ENCODE measurements at places on chromosomes 1 and 21. TPM values are rescaled to one million over a fixed set of nuclear protein-coding genes. Genes with fewer than 3 reads are reported as not detected.
A peak's percentile ranks its signal among the peaks of the same experiment; 100 is the strongest.

DNA sequence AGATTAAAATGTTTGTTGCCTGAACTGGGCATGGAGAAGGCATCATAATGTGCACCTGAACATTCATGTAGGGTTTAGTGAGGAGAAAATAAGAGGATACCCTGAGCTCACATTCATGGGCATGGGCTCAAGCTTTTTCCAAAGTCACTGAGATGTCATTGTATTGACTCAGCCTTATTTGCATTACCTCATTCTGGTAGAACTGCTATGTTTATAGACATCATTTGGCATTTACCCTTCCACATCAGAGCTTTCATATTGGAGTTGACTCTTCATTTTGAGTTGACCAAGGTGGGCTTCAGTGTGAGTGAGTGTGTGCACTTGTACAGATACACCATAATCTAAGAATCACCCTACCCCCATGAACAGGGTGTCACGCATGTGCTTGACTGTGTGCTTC, 143.2 kb downstream of the PBX1 start:
- DNase-seq = no peak

DNA sequence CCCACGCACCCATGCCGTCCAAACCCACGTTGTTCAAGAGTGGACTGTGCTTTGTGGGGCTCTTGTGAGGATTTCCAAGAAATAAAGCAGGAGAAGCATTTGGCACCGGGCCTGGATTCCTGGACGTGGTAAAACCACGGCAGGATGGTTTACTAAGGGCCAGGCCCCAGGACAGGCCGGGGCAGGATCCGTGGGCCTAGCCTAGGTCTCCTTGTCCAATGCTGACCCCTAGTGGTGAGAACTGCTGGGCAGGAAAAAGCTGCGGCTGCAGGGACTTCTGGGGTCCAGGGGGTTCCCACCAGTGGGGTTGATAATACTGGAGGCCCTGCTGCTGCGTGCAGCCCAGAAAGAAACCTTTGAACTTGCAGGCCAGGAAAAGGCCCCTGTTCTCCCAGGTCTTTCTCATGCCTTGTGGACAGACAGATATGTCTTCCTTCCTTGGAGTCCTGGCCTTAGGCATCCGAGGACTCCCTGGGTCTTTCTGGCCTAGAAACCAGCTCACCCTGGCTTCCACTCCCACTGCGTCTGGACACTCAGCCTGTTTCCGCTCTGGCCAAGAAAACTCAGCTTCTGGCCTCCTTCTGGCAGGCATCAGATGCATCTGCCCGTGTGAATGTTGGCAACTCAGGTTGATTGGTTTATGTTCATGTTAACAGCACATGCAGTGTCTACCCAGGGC, 106.9 kb upstream of the TMEM51 start:
- DNase-seq = peak; percentile 61

GRCh38 chr1:189619682-189620332, 857.9 kb downstream of the BRINP3 start:
- DNase-seq = no peak

DNA sequence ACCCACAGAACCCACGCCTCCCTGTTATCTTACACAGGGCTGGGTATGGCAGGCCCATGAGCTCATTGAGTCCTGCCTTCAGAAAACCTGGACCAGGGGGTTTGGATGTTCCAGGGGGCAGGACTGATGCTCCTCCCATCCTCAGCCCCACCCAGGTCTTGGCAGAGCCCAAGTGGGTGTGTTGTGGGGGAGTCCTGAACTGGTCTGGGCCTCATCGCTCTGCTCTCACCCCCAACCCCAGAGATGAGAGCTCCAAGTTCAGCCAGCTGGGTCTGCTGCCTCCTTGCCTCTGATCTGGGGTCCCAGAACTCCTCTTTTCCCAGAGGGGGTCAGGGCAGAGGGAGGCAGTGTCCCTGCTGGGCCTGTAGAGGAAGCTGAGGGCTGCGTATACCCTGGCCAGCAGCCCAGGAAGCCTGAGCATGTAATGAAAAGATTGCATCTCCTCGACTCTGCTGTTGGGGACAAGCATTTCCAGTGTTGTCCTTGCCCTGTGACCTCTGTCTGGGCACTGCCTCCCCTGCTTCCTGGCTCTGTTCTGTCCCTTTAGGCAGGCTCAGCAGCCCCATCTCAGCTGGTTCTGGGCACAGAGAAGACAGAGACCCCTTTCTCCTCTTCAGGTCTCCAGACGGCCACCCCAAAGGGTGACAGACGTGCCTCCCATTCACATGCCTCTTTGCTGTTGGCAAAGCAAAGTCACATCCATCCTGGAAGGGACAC, 54.7 kb upstream of the EPS8L3 start:
- no peak for DNase-seq

DNA sequence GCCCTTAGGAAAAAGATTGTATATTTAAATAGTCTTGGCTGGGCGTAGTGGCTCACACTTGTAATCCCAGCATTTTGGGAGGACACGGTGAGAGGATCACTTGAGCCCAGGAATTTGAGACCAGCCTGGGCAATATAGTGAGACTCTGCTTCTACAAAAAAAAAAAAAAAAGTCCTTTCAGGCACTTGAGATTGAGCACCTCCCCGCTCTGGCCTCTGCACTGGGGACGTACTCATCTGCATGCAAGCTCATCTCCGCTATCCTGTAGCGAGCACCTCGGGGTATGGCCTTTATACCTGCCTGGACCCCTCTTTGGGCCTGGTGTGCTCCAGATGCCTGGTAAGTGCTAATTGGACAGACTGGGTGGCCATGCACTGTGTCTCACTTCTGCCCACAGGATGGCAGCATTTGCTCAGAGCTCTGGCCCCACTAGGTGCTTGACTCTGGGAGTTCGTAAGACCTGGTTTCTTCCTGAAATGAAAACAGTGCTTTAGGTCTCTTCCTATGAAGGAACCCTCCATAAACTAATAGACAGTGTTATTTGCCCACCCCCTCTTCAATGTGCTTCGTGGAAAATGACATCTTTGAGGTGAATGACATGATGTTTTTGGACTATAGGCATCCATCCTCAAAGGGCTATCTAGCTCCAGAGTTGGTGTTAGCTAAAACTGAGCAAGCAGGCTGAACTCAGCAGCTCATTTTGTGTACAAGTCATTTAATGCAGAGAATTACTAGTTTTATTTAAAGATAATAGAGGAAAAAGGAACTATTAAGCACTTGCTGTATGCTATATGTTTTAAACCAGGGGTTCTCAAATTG, 61.7 kb upstream of the ADAR start:
- DNase-seq = peak; percentile 25

- no peak for DNase-seq
Observed at GRCh38 chr1:203985676-203986075, 87.2 kb upstream of the SOX13 start.

DNA sequence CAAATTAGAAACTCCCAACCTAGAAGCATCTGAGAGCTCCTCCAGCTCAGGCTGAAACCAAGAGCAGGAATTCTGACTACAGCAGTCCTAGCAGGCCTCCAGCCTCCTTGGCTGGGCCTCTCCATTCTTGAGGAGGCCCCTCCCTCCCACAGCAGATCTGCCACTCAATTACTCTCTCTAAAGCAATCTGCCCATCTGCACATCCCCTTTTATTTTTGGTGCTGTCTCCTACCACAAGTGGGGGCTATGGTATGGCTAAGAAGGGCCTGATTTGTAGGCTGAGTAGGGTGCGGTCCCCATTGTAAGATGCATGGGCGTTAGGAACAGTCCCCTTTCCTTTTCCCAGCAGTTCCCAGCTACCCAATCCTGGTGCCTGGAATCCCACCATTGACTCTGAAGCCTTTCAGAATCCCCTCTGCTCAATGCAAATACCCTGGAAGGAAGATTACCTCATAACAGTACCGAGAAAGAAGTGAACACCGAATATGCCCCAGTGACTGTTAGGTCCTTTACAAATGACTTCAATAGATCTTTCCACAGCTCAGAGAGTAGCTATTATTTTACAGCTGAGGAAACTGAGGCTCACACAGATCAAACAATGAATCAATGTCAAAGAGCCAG, 11.6 kb upstream of the TTC39A start:
- no peak for DNase-seq

DNA sequence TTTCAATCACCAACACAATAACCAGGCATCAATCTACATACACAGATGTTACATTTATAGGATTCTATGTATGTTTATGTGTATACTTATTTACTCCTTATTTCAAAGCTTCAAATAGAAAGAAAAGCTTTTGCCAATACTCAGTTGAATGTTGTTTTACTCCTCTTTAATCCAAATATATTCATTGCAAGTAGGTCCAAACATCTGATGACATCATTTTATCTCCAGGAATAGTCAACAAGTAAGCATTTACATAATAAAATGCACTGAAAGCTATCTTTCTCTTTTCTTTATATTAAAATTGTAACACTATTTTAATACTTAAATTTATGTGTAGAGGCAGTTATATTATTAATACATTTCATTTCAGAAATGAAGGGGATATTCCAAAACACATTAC, 380.5 kb downstream of the SMYD3 start:
- DNase-seq = no peak

- DNase-seq = no peak
Observed at GRCh38 chr1:184359909-184360308, 26.9 kb upstream of the C1orf21 start.

DNA sequence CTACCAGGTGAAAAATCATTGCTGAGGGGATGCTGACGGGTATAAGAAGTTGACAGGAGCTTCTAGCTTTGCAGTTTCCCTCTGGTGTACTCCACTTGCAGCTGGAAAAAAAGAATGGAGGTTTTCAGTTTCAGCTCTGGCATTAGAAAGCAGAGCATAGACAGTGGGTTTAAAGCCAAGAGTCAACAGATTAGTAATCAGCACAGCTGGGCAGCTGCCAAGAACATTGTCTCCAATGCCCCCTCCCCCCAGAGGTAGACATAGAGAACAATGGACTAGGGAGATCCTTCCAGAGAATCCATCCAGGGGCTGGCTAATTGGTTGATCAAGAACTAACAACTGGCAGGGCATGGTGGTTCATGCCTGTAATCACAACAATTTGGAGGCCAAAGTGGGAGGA, 10.1 kb upstream of the ZBTB8B start:
- DNase-seq = no peak

DNA sequence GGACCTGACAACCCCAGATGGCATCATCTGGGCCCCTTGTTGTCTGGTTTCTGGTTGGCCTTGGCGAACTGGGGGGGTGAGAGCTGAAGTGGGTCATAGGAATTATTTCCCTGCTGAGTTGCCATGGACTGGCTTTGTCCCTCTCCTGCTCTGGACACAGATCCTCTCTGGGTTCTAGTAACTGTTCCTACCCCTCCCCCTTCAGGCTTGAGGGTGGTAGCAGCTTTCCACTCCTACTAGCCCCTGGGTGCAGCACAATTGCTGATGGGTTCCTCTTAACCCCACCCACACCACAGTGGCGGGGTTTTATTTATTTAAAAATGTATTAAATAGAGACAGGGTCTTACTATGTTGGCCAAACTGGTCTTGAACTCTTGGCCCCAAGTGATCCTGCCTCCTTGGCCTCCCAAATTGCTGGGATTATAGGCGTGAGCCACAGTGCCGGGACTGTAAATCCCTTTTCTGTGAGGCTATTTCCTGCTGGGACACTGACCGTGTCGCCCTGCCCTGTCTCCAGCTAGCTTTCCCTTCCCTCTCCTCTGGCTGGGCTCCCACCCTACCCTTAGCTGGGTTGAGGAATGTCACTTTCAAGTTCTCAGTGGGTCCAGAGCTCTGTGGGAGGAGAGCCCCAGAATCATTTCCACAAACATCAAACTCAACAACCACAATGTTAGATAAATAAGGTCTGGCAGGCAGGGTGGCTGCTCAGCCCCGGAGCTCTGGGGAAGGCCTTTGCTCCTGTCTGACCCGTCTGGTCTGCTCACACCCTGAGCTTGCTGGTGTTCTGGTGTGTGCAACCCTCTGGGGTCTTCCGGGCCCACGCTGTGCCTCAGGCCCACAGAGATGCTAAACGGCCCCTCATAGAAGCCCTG, 112.7 kb upstream of the WNT4 start:
- DNase-seq = no peak

DNA sequence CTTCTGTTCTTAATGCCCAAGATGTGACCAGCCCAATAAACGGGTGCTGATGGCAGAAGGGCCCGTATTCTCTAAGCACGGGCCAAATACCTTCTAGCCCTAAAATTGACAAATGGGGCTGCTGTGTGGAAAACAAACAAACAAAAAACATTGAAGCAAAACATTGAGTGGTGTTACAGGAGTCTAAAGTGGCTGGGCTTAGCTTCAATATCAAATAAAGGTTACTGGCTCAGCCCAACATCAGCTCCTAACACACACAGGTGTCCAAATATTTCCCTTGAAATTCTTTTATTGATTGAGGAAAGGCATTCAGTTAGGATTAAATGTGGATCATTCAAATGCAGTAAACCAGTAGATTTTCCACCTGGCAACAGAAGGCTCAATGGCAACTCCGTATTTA, 13.3 kb upstream of the TTF2 start:
- no peak for DNase-seq

GRCh38 chr1:155527677-155528076, 34.9 kb downstream of the ASH1L start:
- no peak for DNase-seq

- no peak for DNase-seq
Observed at GRCh38 chr1:10617931-10618885, 143.5 kb downstream of the PEX14 start.

- DNase-seq = no peak
Observed at GRCh38 chr1:111203681-111204200, 3.3 kb upstream of the DENND2D start.

GRCh38 chr1:12113433-12114339, 50.6 kb downstream of the TNFRSF8 start:
- no peak for DNase-seq

DNA sequence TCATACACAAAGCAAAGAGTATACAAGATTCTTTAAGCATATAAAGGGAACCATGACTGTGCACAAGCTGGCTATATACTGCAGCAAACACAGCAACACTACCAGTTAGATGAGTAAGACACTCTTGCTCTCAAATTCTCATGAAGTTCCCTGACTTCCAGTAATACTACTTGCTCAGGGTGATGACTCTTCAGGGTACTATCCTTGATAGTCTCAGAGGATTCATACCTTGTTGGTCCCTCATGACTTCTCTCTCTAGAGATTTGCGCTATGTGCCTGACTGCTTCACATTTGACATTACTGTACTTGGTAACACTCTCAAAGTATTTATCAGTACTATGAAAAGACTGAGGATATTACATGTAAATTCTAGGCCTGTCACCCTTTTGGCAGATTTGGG, 159.8 kb upstream of the ZRANB2 start:
- no peak for DNase-seq

GRCh38 chr1:26848941-26849774, 13.8 kb upstream of the SFN start:
- DNase-seq = peak; percentile 49

- no peak for DNase-seq
Observed at GRCh38 chr1:107344836-107345235, 204.0 kb downstream of the NTNG1 start.

The DNASE2B gene
- total RNA-seq = not detected

The SH2D5 gene
- 0.84 TPM for total RNA-seq

The HSD3B1 gene
- total RNA-seq = not detected

The SLC45A3 gene
- 2.2 TPM for total RNA-seq

The ACTL8 gene
- not detected for total RNA-seq

The ZNF683 gene
- not detected for total RNA-seq

The KISS1 gene
- total RNA-seq = not detected

The ZNF697 gene
- total RNA-seq = 6.5 TPM

The BPNT1 gene
- 26.3 TPM for total RNA-seq

The PTPN7 gene
- 3.5 TPM for total RNA-seq

The TGFB2 gene
- total RNA-seq = 3.1 TPM

All from omental fat pad (tissue), 4 donors.